ENCODE measurements at places on chromosomes 5 and 9.

GRCh38 chr5:104170926-104171325 is 608.3 kb upstream of the NUDT12 start:
- no peak for DNase-seq

GRCh38 chr9:105760053-105760452 is 65.7 kb downstream of the TMEM38B start:
- DNase-seq: peak; percentile 3

- no peak for DNase-seq
These were observed 51.1 kb downstream of the C9orf50 start for GRCh38 chr9:129569502-129570449.

DNA sequence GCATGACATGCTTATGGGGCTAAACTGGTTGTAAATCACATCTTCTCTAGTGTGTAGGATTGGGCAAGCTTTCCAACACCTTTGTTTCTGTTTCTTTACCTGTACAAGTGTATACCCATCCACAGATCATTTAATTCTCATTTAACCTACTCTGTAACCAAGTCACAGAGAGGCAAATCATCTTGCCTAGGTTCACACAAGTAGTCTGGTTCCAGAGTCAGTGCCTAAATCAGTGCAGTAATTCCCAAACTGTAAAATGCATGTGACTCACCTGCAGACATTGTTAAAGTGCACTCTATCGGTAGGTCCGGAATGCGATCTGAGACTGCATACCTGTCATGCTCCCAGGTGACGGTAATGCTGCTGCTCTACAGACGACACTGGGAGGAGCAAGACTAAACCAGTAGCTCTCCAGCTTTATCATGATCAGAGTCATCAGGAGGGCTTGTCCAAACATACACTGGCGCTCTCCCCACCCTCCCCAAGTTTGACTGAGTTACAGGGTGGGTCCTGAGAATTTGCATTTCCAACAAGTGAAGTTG is 107.9 kb upstream of the FREM1 start:
- DNase-seq: no peak

GRCh38 chr9:83006378-83006777 is 56.6 kb downstream of the RASEF start:
- no peak for DNase-seq

All from suppressor macrophage treated with lipopolysaccharide for 4 hours (primary cell).